CD4-positive, alpha-beta memory T cell (primary cell): ENCODE measurements at places on chromosomes 3 and 15. TPM values are rescaled to one million over a fixed set of nuclear protein-coding genes. Genes with fewer than 3 reads are reported as not detected.

PLCH1 gene
- total RNA-seq = not detected

DNA sequence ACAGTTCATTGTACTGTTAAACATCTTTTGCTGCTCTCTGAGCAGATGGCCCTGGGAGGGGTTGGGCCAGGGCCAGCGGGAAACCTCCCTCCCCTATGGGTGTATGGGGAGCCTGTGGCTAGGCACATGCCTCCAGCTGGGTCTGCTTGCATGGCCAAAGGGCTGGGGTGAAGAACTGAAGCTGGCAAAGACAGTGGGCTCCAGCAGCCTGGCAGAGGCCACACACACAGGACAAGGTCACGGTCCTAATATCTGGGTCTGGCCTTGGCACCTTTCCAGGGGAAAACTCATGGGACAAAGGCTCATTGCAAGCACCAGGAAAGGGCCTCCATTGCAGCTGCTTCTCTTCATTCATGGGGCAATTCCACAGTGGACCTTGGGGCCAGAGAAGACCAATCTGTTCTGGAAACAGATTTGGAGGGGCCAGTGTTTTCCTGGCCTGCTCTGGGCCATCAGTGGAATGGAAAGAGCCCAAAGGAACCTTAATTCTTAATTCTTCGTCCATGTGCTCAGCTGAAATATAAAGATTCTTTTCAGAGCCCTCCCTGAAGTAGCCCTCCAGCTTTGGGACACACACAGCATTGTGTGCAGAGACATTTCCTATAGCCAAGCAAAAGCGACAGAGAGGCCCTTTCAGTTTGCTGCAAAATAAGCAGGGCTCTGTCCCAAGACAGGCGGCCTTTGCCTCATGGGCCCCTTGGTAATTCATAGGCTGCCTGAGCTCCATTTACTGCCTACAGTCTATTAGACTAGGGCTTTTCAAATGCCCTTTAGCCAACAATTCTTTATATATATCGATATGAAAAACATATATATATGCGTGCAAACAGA lies 11.3 kb upstream of the LIMD1 start:
- no peaks in the 10 kb centered on the region for H3K27me3 ChIP-seq
- H3K27ac ChIP-seq = no peak overlapping the region
- no peak overlapping the region for H3K4me3 ChIP-seq
- no peaks in the 10 kb centered on the region for H3K4me1 ChIP-seq
- no peak for DNase-seq

DNA sequence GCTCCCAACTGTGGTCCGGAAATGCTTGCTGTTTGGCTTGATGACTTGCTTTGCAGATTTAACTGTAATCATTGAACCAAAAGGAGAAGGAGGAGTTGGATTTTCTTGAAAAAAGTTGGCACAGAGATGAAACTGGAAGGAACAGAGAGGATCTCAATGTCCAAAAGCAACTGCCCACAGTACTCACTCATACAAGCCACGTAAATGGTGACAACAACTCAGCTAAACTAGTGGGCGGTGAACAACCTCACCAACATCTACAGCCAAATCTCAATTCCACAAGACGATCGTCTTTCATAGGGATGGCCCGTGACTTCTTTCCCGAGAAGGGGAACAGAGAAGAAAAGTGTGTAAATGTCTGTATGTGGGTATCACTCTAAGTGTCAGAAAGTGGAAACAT lies 48.1 kb downstream of the MYO5C start:
- no peaks in the 10 kb centered on the region for H3K4me1 ChIP-seq
- H3K4me3 ChIP-seq = no peak overlapping the region
- H3K36me3 ChIP-seq = no peaks in the 10 kb centered on the region
- no peak overlapping the region for H3K27ac ChIP-seq
- no peak for DNase-seq

DNA sequence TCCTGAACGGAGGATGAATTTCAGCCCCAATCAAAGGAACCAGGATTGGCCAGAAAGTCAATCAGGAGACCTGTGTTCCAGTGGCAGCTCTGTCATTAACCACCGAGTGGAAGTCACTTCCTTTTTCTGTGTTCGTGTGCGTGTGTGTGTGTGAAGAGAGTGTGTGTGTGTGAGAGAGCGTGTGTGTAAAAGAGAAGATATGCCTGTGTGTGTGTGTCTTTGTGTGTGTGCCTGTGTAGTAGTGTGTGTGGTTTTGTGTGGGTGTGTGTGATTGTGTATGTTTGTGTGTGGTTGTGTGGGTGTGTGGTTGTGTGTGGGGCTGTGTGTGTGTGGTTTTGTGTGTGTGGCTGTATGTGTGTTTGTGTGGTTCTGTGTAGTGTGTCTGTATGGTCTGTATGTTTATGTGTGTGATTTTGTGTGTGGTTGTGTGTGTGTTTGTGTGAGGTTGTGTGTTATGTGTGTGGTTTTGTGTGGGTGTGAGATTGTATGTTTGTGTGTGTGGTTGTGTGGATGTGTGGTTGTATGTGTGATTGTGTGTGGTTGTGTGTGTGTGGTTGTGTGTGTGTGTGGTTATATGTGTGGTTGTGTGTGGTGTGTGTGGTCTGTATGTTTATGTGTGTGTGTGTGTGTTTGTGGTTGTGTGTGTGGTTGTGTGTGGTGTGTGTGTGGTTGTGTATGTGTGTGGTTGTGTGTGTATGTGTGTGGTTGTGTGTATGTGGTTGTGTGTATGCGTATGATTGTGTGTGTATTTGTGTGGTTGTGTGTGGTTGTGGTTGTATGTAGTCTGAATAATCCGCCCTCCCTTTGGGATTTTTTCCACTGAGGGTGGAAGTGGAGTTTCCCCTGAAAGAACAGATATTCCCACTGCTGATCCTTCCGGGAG lies 314.4 kb downstream of the SHQ1 start:
- H3K27ac ChIP-seq = no peak overlapping the region
- H3K27me3 ChIP-seq = no peaks in the 10 kb centered on the region
- no peak overlapping the region for H3K4me3 ChIP-seq
- DNase-seq = no peak

DNA sequence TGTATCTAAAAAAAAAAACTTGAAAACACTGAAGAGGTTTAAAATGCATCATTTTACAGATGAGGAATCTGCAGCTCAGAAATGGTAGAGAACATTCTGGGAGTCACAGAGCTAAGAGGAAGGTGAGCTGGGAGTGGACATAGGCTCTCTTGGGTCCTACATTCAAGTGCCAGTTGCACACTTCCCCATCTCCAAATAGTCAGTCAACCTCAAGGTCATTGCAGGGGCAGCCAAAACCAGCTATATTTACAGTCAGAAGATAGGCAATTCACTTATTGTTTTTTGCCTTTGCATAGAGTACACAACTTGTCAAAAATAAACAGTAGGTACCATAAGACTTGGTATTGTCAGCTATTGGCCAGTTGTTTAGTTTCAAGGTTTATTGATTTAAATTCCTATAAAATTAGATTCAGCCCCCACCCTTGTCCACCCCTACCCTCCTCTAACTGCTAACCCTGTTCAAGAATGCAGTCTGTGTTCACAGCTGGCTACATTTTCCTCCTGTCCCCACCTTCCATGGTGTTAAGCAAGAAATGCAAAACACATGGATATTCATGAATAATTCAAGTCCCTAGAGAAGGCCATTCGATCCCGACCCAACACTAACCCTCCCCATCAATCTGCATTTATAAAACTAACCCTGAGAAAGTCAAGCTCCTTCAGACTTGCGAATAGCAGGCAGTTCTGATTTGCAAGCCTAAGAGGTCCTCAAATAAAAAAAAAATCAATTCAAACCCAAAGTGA lies 567.0 kb upstream of the MCTP2 start:
- H3K4me3 ChIP-seq = no peak overlapping the region
- DNase-seq = no peak
- no peaks in the 10 kb centered on the region for H3K4me1 ChIP-seq
- no peak overlapping the region for H3K27ac ChIP-seq
- H3K36me3 ChIP-seq = no peaks in the 10 kb centered on the region
- H3K27me3 ChIP-seq = no peaks in the 10 kb centered on the region

DNA sequence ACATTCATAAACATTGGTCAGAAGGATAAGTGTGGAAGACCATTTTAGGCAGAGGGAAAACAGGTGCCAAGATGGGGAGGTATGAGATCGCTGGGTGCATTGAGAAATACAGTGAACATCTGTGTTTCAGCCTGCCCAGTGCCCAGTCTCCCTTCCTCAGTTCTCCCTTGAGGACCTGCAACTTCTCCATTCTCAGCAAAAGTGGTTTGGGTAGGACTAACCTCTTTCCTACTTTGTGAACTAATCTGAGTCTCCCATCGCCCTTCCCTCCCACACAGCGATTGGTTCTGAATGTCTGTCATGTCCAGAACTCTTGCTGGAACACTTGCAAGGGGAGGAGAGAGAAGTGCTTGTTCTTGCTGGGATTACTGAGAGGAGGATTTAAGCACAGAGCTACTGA lies 10.9 kb upstream of the CCNL1 start:
- no peak overlapping the region for H3K27ac ChIP-seq
- DNase-seq = no peak
- no peaks in the 10 kb centered on the region for H3K27me3 ChIP-seq
- H3K4me3 ChIP-seq = no peak overlapping the region

GRCh38 chr15:73239564-73240215 lies 129.1 kb downstream of the HCN4 start:
- H3K36me3 ChIP-seq = no peaks in the 10 kb centered on the region
- H3K27me3 ChIP-seq = no peaks in the 10 kb centered on the region
- no peak for DNase-seq
- no peak overlapping the region for H3K4me3 ChIP-seq
- no peaks in the 10 kb centered on the region for H3K4me1 ChIP-seq

GRCh38 chr15:77527164-77527778 lies 105.4 kb downstream of the LINGO1 start:
- no peaks in the 10 kb centered on the region for H3K36me3 ChIP-seq
- no peaks in the 10 kb centered on the region for H3K4me1 ChIP-seq
- no peak overlapping the region for H3K4me3 ChIP-seq
- no peaks in the 10 kb centered on the region for H3K27me3 ChIP-seq
- H3K27ac ChIP-seq = no peak overlapping the region

DNA sequence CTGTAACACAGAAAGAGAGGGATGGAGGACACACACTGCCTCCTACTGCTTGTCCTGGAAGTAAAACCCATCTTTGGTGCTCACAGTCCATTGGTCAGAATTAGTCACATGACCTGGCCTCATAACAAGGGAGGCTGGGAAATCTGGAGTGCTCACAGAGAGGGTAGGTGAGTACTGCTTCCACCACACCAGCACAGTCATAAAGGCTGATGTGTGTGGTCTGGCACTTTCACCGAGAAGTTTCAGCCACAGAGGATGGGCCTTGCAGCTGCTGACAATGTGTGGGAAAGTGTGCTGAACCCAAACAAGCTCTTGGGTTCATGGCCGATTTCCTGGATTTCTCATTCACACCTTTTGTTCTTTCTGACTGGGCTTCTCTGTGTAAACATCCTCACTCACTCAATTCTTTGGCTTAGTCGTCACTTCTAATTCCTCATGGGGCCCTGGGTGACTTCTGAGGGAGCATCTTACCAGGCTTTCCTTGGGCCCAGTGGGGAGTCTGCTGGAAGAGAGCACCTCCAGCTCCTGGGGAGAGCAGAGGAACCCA lies 100.7 kb downstream of the ASB7 start:
- no peaks in the 10 kb centered on the region for H3K36me3 ChIP-seq
- no peak for DNase-seq
- no peaks in the 10 kb centered on the region for H3K4me1 ChIP-seq
- no peaks in the 10 kb centered on the region for H3K27me3 ChIP-seq

- no peaks in the 10 kb centered on the region for H3K27me3 ChIP-seq
- no peak overlapping the region for H3K4me3 ChIP-seq
- peaks cover 81% of the 10 kb centered on the region for H3K4me1 ChIP-seq
- peak; percentile 16 for DNase-seq
- no peak overlapping the region for H3K27ac ChIP-seq
Observed at GRCh38 chr3:112463250-112463649, 36.0 kb downstream of the BTLA start.

- H3K4me3 ChIP-seq = no peak overlapping the region
- H3K27me3 ChIP-seq = no peaks in the 10 kb centered on the region
- no peaks in the 10 kb centered on the region for H3K36me3 ChIP-seq
- no peaks in the 10 kb centered on the region for H3K4me1 ChIP-seq
Observed at GRCh38 chr3:79285380-79285779, 482.4 kb downstream of the ROBO1 start.

- no peak overlapping the region for H3K27ac ChIP-seq
Observed at GRCh38 chr3:132444383-132444782, 27.1 kb downstream of the DNAJC13 start.

LRRC31 gene
- not detected for total RNA-seq

DNA sequence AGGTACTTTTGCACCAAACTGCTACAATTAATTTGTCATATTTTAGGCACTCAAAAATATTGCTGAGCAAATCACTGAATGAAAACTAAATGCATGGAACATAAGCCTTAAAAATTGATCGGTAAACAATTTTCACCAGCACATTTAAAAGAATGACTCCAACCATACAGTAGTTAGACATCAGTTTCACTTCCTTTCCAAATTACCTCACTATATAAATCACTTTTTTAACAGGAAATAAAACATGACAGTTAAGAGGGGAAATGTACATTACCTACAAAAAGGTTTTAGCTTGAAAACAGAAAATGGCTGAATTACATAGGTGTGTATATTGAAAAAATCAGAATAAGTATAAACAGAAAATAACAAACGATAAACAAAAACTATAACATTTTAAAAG lies 108.4 kb downstream of the SERPINI1 start:
- no peaks in the 10 kb centered on the region for H3K4me1 ChIP-seq
- no peak overlapping the region for H3K4me3 ChIP-seq
- no peak overlapping the region for H3K27ac ChIP-seq
- no peak for DNase-seq
- H3K27me3 ChIP-seq = no peaks in the 10 kb centered on the region
- no peaks in the 10 kb centered on the region for H3K36me3 ChIP-seq

DNA sequence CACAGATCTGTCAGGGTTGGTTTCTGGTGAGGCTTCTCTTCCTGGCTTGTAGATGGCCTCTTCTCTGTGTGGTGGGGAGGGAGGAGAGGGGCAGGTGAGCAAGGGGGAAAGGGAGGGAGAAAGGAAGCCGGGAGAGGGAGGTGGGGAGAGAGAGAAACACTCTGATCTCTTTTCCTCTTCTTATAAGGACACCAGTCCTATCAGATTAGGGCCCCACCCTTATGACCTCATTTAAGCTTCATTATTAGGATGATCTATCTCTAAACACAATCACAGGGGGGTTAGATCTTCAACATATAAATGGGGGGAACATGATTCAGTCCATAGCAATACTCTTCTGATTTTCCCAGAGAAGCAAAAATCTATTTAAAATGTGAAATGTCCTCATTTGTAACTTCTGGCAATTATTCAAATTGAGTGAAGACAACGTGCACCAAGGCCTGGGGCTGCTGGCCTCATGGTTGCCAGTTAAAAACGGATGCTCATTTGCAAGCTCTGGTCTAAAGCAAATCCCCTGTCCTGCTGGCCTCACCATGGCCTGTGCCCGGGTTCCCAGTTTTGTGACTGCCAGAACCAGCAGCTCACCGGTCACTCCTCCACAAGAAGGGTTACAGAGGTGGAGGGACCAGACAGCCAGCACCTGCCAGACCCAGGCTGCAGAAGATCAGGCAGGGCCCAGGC lies 8.3 kb downstream of the POMGNT2 start:
- H3K4me3 ChIP-seq = no peak overlapping the region
- H3K27ac ChIP-seq = no peak overlapping the region
- no peak for DNase-seq

GRCh38 chr15:60626051-60626450 lies 147.1 kb upstream of the ICE2 start:
- no peak overlapping the region for H3K4me3 ChIP-seq
- no peaks in the 10 kb centered on the region for H3K4me1 ChIP-seq
- no peak overlapping the region for H3K27ac ChIP-seq
- no peaks in the 10 kb centered on the region for H3K27me3 ChIP-seq
